CD4-positive, alpha-beta T cell treated with Interleukin-2 at 100 ng/mL for 4 hours (primary cell): ENCODE measurements at places on chromosomes 3 and 15.
A peak's percentile ranks its signal among the peaks of the same experiment; 100 is the strongest.

- DNase-seq = no peak
Measured at GRCh38 chr3:64082411-64082810, 59.1 kb upstream of the PSMD6 start.

GRCh38 chr3:8739757-8740504 is 6.3 kb downstream of the CAV3 start:
- DNase-seq = no peak

DNA sequence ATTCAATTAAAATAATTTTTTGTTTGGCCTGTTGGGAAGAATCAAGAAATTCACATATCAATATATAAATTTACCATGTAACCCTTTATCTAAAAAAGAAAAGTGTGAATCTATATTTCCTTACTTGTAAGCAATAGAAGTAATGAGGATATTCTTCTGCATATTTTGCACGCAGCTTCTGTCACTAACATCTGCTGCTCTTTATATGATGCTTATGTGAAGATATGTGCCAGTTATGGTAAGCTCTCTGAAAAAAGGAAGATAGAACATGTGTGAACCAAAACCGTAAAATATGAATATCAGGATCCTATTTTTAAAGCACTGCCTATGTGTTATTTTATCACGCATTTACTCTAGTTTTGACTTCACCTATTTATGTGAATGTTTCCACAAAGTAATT is 96.4 kb upstream of the ATP11B start:
- no peak for DNase-seq

DNA sequence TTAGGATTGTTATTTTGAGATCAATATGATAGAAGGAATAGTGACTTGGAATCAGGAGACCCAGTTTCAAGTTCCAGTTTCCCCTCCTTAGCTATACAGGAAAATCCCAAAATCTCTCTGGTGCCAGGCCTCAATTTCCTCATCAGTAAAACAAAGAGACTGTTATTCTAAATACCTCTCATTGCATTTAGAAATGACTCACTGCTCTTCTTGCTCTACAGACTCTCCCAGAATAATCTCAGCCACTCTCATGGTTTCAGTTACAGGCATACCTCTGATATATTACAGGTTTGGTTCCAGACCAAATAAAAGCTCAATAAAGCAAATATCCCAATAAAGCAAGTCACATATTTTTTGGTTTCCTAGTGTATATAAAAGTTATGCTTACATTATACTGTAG is 28.3 kb downstream of the IMPG2 start:
- no peak for DNase-seq

DNA sequence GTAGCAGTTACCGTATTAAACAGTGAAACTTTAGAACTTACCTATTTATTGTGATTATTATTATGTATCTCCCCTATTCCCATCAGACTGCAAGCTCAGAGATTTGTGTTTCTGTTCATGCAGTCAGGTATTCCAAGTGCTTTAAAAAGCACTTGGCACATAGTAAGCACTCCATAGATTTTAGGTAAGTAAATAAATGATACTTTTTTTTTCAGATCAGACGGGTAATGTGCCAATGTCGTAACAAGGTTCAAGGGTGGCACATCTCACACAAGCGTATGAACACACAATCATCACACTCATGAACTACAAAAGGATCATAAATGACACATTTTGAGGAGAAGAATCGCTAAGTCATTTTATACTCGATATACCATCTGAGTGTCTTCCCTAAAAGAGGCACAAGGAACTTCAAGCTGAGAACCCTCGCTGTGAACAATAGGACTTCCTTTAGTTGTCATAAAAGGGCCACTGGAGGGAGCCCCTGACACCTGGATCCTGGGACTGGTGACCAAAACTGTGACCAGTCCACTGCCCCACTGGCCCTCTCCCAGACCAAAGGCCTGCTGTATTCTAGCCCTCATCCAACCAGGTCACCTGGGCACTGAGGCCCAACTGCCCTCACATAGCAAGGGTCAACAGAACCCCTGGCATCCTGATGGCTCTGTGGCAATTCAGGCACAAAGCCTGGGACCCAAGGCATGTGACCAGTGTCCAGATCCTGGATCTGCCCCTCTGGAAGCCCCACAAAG is 32.1 kb downstream of the KIF9 start:
- DNase-seq = no peak

DNA sequence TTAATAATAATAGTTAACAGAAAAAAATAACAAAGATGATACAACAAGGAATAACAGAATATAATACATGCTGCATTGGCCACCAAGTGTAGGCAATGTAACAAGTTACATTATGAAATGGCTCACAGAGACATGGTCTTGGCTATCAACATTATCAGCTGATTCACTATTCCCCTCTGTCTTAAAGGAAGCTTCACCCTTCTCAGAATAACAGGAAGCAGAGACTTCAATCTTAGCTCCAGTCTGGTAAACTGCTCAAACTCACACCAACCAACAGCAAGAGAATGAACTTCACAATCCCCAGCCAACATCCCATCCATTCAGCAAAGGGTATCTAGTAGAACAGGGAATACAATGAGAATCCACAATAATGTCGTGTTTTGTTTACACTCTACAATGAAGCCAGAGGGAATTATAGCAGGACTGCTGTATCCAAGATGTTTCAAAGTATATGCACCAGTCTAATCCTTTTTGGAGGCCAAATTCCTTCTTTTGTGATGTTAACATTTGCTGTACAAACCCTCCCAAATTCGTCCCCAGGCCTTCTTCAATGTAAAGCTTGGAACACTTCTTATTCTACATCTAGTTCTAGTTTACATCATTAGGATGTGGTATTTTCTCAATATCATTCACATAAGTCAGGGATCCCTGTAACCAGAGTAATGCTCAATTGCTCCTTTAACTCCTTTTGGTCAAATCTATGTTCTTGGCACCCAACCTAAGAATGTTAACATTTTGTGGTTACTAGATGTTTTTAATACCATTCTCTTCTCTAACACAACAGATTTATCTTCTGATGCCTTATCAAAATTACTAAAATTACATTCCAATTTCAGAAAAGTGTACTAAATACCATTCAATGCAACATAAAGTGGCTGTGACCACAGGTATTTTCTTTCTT is 52.4 kb upstream of the CMSS1 start:
- no peak for DNase-seq

GRCh38 chr3:170159459-170159858 is 22.1 kb downstream of the PHC3 start:
- no peak for DNase-seq

DNA sequence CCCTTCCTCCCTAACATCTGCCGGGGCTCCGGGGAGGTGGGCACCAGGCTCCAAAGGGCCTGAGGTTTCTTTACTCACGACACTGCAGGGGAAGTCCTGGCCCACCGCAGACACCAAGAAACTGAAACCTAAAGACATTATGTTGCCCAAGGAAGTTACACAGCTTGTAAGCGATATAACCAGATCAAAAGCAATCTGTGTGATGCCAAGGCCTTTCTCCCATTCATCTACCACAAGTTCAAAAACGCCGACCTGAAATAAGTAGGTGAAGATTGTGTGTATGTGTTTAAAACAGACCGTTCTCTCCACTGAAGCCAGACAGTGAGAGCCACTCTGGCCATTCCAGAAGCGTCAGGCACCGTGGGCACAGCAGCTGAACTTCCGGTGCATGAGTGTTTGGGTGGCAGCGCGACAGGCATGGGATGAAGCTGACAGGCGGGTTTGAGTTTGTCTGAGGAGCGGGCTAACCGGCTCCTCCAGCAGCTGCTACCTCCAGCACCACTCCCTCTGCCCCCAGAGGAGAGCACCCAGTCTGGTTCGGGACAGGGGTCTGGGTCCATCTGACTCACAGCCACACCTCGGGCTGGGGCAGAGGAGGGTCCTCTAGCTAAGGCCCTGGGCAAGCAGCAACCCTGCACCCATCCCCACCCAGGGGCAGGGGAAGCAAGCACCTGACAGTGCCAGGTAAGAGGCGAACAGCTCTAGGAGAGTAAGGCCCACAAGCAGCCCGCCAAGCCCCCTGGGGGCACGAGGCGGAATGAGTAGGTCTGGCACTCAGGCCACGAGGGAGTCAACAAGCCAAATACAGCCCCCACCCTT is 1.3 kb downstream of the TNK2 start:
- DNase-seq = peak; percentile 80

GRCh38 chr3:155835341-155836071 is 18.7 kb downstream of the SLC33A1 start:
- no peak for DNase-seq

- DNase-seq = no peak
Measured at GRCh38 chr3:177746337-177746933, 549.2 kb upstream of the TBL1XR1 start.

DNA sequence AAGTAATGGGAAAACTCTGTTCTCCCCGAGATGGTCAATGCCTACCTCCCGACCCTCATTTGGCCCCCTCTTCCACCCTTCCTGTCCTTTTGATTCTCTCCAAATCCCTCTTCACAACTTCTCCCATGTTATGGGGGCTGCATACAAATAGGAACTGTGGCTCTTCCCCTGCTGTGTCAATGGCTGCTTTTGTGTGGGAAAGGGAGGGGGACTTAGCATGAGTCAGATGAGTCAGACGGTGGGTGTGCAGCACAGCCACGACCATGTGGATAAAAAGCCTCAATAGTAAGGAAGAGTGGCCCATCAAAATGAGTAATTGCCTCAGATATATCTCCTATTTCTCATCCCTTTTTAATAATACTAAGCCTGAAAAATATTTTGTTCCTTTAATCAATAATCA is 31.9 kb downstream of the SPATA16 start:
- DNase-seq = no peak

DNA sequence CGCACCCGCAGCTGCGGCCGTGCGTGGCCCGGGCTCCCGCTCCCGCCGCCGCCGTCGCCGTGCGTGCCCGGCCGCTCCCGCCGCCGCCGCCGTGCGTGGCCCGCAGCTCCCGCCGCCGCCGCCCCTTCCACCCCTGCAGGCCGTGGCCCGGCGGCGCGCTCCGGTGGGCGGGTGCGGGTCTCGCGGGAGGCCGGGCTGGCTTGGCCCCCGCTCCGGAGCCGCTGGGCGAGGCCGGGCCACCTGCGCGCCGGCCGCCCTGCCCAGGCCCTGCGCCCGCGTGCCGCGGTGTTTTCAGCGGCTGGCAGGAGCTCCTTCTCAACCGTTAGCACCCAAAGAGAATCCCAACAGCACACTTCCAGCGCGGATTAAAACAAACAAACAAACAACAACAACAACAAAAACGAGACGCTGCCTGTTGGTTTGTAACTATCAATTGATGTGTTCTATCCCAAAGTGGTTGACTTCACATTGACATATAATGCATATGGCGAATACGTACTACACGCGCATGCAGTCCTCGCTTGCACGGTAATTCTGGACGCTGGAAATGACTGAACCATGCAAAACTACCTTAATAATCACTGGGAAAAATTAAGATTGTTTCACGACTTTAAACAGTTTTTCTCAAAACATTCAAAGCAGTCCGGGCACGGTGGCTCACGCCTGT is 113.7 kb upstream of the GOLGA8J start:
- no peak for DNase-seq

- no peak for DNase-seq
Measured at GRCh38 chr3:39124876-39125840, 17.7 kb downstream of the TTC21A start.

GRCh38 chr15:67505675-67506572 is 15.0 kb upstream of the C15orf61 start:
- DNase-seq = no peak

DNA sequence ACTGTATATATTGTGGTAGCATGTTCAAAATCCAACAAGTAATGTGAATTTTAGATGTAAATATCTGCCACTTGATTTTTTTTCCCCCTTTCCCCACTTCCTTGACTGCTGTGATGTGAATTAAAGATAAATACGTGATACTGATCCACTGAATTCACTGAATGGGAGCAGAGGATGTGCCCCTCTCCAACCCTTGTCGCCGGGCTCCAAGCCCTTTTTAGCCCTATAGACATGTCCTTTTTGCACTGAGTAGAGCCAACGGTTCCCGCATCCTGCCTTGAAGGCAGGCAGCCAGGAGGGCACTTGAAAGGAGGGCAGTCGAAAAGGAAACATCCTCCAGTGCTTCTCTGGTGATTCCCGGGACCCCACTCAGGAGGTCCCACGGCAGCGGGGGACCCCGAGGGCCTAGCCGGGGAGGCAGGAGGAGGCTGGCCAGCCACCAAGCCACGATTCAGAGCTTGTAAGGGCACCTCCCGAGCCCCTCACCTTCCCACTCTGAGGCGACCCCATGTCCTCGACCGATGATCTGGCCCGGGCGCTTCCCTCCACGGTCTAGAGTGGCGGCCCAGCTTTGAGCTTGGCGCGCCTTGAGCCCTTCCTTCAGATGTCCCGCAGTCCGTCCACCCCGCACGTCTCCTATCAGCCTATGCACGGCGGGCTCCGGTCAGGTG is 901 bp upstream of the MANF start:
- DNase-seq = peak; percentile 26

- no peak for DNase-seq
Measured at GRCh38 chr3:182482705-182483104, 310.6 kb upstream of the ATP11B start.

DNA sequence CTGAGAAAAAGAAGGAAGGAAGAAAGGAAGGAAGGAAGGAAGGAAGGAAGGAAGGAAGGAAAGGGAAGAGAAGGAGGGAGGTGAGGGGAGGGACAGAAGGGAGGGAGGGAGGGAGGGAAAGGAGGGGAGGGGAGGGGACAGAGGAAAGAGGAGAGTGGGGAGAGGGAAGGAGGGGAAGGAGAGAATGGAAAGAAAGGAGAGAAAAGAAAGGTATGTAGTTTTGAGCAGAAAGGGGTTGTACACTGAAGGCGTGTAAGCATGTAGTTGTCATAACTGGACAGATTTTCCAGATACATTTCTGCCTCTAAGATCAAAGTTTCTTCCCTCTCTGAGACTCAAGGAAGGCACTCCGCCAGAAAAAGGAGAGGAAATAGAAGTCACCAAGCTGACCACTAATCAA is 113.4 kb upstream of the KBTBD8 start:
- no peak for DNase-seq

GRCh38 chr3:128354788-128355542 is 111.7 kb downstream of the DNAJB8 start:
- DNase-seq = no peak

DNA sequence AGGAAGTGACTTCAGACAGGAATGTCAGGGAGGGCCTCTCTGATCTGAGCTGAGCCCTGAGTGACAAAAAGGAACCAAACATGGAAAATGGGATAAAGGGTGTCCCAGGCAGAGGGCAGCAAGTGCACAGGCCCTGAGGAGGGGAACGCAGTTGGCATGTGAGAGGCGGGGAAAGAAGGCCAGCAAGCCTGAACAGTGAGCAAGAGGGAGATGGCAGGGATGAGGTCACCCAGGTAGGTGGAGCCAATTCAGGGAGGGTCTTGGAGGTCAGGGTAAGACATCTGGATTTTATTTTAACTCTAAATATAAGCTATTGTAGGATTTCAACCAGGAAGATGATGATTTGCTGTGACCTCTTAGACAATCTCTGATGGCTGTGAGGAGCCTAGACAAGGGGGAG is 167.7 kb downstream of the LRTM1 start:
- no peak for DNase-seq

DNA sequence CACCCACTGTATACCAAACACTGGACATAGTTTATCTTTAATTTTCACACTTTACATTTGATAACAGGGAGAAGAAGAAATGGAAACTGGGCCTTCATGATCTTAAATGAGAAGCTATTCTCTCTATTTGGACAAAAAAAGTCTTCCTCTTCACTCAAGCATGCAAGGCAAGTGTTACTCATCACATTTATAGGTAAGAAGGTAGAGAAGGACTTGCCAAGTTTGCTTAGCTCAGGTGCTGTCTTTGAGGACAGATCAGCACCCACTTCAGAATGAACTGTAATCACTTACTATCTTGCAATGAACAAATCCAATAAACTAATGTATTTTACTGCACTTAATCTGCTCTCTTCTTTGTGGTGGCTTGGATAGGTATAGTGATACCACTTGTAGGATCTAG is 1.1 kb upstream of the MYH15 start:
- no peak for DNase-seq
